Activated naive CD4-positive, alpha-beta T cell treated with anti-CD3 and anti-CD28 coated beads, Interleukin-2, amount 50 U/mL, for 72 hours (primary cell): ENCODE measurements at places on chromosomes 5 and 9. TPM values are rescaled to one million over a fixed set of nuclear protein-coding genes. Genes with fewer than 3 reads are reported as not detected.

- DNase-seq: no peak
Observed at GRCh38 chr5:66617226-66617861, 21.2 kb downstream of the MAST4 start.

DNA sequence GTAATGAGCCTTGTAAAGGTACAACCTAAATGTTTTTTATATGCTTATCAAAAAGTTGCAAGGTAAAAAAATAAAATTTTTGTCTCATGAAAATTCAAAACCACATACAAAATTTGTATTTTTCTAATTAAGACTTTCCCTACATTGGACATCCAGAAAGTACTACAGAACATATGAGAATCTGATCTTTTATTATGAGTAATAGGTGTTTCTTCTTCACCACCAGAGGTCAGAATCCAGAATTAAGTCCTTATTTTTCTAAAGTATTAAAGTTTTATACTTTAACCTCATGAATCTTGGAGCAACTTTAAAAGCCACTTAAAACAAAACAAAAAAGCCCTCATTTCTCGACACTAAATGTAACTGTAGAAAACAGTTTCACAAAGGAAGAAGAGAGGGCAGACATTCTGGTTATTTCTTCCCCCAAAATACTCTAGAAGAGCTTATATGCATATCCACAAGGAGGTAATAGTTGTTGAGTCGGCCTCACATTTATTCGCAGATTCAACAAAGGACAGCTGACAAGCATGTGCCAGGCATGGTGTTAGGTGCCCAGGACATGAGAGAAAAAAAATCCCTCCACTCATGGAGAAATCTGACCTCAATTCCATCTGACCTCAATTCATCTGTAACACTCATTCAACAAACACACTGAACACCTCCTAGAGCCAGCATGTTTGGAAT is 69.3 kb downstream of the MLLT3 start:
- DNase-seq: no peak

Gene NR5A1
- not detected for total RNA-seq

Gene BAAT
- total RNA-seq: not detected

DNA sequence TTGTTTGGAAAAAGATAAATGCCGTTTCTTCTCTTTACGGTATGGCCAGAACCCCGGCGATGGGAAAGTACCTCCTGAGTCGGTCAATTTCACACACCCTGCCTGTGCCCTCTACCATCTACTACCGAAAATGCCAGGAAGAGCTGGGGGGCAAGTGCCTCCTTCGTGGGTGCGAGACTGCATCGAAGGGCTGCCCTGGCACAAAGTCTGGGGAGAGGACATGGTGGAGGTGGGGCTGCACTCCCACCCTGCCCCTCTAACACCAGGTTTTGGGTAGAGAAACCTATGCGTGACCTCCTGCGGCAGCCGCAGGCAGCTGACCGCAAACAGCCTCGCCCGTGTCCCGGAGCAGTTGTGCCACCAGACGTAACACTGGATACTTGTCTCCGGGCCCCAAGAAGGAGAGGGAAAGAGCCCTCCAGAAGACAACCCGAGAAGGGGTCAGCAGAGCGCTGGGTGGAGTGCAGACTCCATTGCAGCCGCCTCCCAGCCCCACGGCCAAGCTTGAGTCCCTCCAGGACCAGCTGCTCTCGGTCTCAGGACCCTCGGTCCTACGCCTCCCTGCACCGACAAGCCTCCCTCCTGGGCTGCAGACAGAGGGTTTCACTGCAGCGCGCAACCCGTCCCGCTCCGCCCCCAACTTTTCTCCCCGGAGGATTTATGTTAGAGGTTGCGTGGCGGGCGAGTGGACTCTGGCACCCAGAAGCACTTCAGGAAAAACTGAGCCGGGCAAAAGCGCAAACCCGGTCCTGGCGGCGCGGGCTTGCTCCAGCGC is 823 bp upstream of the PRDM6 start:
- DNase-seq: no peak

DNA sequence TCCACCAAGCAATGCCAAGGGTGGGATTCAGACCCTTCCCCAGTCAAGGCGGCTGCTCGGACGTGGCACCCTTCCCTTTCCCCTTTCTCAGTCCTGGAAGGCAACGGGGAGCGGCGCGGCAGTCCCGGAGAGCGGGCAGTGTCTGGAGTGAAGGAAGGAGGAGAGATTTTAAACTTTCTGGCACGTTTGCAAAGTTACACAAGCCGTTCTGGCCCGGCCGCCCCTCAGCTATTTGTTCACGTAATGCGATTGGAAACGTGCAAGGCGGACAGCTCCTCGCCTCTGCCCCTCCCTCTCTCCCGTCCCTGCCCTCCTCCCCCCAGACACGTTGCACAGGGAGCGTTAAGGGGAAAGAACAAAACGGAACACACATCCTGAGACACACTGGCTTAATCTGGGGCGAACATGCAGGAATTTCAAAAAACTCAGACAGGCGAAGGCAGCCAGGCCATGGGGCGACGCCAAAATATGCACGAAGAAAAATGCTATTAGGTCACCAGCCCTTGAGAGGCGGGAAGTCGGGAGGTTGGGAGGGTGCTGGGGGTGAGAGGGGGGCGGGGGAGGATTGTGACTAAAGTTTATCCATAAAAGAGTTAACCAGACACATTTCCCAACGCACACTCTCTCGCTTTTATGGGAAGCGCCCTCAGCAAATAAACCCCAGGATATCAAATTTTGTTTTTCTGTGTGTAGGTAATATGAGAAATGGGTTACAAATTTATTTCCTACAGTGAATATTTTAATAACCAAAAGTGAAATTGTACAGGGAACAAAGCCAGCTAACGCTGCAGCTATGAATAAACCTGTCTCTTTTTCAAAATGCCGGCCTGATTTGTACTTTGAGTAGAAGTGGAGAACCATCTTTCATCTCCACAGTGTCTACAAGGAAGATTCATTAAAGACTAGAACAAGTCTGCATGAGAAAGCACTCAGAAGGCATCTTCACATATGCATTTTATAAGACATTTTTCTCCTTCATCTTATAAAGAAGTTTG is at the start of gene LOX:
Gene LOX (minus strand): TSS at position 144 of the 995 bp plus-strand sequence. CDS start 274 bp downstream, outside the sequence.
- DNase-seq: peak; percentile 2

- no peak for DNase-seq
Observed at GRCh38 chr9:131402073-131402472, 8.2 kb downstream of the PRRC2B start.

DNA sequence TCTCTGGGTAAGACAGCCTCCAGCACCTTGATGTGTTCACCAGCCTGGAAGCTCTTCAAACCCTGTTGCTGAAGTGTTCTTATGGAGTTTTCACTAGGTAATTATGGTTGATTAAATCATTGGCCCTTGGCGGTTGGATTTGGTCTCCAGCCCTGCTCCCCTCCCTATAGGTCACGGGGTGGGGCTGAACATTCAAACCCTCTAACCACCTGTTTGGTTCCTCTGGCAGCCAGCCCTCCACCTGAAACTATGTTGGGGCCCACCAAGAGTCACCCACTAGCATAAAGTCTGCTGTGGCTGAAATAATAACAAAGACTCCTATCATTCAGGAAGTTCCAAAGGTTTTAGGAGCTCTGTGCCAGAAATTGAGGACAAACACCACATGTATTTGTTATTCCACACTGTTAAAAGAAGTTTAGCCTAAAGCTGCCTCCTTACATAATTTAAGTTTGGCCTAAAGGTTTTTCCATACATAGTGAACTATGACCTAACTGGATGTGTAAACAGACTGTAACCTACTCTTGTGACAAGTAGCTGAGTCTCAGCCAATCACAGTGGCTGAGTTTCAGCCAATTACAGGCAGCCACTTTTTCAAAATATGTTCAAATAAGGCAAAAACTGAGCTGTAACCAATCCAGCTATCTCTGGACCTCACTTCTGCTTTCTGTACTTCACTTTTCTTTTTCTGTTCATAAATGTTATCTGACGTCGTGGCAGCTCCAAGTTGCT is 34.8 kb downstream of the TMEM252 start:
- DNase-seq: no peak

Gene SUSD3
- 70.7 TPM for total RNA-seq

DNA sequence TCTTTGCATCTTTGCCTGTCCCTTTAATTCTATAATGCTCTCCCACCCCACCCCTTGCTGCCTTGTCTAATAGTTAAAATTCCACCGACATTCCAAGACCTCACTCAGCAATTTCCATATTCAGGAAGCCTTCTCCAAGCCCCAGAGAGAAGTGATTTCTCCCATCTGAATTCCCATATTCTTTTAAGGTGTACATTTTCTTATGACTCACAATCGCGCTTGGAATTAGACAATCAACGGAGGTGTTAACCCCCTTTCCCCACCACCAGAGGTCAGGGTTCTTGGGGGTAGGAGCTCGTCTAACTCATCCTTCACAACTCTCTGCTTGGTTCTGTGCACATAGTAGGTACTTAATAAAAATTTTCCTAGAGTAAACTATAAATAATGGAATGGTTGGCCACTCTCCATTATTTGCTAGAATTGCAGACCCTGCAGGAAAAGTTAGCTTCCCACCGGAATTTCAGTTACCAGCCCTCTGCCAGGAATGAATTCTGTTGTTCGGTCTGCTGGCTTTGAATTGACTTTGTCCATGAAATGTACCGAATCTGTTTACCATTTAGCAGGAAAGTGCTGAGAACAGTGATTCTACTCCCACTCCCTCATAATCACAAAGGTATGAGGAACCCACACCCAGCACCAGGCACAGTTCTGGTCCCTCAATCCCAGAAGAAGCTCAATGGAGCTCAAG is 5.0 kb downstream of the KCNIP1 start:
- no peak for DNase-seq

DNA sequence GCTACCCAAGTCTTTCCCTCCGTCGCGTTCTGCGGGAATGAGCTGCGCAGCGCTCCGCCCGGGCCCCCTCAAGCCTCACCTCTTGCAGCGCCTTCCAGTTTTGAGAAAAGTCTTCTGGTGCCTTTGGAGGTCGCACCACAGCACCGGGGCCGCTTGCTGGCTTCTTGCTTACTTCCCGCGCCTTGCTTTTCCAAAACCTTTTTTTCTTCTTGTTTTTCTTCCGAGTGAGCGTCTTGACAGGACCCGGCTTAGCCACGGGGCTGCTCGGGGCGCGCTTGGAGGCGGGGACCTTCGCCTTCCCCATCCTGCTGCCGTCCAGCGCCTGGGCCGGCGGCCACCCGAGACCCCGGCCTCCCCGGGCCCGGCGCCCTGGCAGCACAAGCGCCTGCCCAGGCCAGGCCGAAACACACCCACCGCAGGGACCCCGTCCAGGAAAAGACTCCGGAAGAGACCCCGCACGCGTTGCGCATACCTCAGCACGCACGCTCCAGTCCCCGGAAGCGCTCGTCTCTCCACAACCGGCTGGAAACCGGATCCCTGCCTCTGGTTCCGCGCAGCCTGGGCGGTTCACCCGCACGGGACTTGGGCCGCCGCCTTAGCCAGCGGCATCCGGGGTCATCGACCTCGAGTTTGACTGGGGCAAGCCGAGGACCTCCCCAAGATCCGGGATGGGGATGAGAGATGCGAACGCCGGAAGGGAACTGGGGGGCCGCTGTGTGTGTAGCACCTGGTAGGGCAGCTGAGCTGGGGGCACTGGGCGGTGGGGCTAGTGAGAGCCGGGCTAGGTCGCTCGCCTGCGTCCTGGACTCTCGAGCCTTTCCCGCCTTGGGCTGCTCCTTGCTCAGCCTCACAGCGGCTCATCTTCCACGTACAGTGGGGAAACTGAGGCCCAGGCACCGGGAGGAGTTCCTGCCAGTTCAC is at the start of gene REXO4:
Gene REXO4 (minus strand): TSS at position 470 of the 921 bp plus-strand sequence. CDS start 166 bp downstream, at position 304.
- DNase-seq: peak; percentile 93
